ENCODE measurements at places on chromosomes 2 and 18.
A peak's percentile ranks its signal among the peaks of the same experiment; 100 is the strongest.

GRCh38 chr18:59056706-59057492, 82.8 kb upstream of the SEC11C start:
- no peak for DNase-seq

DNA sequence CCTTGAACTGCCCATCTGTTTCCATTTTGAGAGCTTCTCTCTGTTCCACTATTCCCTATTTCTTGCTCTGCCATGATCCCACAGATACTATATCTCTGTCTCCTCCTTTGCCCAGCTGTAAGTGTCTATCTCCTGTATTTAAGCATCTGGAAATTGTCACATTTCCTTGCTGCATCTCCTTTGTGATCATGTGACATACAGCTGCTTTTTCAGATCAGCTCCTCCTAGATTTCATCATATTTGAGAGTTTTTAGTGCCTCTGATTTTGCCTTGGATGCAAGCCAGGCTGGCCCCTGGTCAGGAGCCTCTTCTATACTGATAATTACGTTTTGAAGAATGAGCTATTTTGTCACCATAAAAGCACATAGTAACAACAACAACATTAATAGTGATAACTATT, 131.7 kb upstream of the TNP1 start:
- no peak for DNase-seq

DNA sequence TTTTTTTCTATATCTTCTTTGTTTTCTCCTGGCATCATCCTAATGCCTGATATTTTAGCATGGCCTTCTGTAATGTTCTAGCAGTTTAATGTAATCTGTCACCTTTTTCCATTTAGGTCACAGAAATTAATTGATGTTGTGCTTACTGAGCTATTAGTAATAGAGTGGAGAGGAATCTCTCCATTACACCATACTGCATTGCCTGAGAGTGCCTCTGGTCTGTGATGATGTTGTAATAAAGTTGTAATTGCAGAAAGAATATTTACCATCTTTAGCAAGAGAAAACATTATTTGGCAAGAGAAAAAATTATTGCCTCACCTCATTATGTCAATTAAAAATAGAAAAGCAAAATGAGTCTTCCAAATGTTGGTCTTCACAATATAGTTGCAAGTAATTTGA, 213.2 kb downstream of the KCNJ3 start:
- no peak for DNase-seq

GRCh38 chr2:121387591-121388325, 102.8 kb upstream of the TFCP2L1 start:
- DNase-seq, result no peak

DNA sequence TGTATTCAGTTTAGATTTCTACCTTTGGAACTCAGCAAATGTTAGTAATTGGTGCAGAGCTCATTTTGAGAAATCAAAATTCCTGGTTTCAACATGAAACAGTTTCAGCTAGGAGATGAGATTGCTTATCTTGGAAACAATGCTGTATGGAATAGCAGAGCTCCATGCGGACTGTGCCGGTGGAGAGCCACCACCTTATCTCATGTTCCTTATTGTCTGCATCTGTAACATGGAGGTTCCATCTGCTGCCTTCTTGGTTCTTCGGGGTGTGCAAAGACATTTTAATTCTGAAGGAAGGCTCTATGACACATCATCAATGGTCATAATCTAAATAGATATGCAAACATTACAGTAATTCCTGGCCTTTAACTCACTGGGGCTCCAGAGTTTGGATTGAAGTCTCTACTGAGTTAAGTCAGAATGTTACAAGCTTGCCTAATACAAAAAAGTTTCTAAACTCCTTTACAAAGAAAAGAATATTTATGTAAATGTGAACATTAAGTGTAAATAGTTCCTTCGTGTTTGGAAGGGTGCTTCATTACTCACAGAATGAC, 65.3 kb downstream of the PRKRA start:
- DNase-seq, result no peak

GRCh38 chr18:677951-678381, 20.5 kb downstream of the TYMS start:
- no peak for DNase-seq

- no peak for DNase-seq
Observed at GRCh38 chr18:23377669-23378301, 75.3 kb upstream of the RIOK3 start.

- DNase-seq, result no peak
Observed at GRCh38 chr2:182542501-182543258, 115.8 kb upstream of the PDE1A start.

DNA sequence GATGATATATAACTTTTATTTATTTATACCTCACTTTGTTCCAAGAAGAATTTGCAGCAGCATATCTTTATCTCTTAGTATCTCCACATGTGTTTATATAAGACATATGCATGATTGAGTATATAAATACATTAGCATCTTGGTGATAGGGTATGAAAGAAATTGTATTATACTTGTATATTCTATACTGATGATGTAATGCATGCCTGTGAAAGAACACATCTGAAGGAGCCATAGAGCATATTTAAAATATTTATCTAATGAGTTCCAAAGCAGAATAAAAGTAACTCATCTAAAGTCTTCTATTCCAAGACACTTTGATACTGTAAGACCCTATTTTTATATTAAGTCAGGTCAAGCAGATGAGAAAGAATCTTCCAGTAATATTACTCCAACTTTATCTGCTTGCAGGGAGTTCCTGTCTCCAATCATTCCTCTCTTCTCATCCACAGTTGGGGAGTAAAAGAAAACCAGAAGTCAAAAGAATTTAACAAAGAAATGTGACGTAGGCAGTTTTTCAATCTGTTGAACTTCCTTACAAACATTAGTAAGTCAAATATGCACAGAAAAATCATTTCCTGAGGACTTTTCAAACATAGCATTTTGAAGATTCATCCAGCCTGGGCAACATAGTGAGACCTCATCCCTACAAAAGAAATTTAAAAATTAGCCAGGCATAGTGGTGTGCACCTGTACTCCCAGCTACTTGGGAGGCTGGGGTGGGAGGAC, 76.7 kb downstream of the DTNB start:
- DNase-seq, result no peak

- no peak for DNase-seq
Observed at GRCh38 chr2:219414857-219415256, 3.3 kb upstream of the DES start.

GRCh38 chr2:227125506-227125905, 38.5 kb downstream of the COL4A4 start:
- no peak for DNase-seq

DNA sequence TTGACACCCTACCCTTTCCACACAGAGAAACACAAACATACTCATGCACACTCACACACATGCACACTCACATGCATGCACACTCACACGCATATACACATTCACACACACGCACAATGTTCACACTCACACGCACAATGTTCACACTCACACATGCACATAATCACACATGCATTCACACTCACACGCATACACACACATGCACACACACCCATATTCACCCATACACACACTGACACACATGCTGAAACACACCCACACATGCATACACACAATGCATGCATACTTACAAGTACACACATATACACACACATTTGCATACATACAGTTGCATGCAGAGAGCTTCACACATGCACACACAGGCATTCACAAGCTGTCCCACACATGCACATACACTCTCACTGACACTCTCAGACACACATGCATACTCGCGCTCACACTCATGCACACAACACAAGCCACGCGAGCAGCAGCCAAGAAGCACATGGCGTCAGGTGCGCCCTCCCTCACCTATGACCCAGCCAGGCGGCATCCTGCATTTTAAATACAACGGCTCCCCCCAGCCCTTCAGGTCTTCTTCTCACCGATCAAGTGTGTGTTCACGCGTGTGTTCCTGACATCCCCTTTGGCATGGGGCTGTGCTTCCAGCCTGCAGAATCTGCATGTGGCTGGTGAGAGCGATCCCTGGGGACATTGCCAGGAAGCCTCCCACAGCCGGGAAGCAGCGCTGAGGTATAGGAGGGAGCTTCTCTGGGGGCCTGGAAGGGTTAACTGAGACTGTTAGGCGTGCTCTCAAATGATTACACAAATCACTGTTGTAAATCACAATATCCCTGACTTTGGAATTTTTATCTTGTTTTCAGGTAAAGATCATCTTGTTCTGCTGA, 195.1 kb downstream of the RTP5 start:
- no peak for DNase-seq

- no peak for DNase-seq
Observed at GRCh38 chr2:210475706-210476105, 853 bp downstream of the LANCL1 start.

DNA sequence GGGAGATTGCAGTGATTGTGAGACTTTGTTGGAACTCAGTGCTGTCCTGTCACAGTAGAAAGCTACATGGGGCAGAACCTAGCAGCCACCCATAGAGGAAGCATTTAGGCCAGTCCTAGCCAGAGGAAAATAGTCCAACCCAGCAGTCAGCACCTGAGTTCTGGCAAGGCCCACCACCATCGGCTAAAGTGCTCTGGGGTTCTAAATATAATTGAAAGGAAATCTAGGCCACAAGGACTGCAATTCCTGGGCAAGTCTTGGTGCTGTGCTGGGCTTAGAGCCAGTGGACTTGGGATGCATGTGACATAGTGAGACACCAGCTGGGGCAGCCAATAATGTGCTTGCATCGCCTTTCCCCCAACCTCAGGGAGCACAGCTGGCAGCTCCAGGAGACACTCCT, 28.9 kb upstream of the ACTR2 start:
- DNase-seq, result no peak

GRCh38 chr2:135944625-135945024, 40.8 kb downstream of the DARS1 start:
- DNase-seq, result no peak

GRCh38 chr18:48565105-48565504, 26.3 kb downstream of the CTIF start:
- DNase-seq, result no peak

DNA sequence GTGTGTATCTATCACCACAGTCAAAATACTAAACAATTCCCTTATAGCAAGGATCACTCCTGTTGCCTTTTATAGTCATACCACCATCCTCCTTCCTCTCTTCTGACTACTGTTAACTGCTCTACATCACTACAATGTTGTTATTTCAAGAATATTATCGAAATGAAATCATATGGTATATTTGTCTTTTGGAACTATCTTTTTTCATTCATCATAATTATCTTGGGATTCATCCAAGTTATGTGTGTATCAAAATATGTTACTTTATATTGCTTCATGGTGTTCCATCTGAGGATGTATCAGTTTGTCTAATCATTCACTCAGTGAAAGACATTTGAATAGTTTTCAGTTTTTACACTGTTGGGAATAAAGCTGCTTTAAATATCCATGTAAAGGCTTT, 1423.0 kb upstream of the PIK3C3 start:
- DNase-seq, result no peak

GRCh38 chr2:26493566-26493965, 15.6 kb upstream of the OTOF start:
- no peak for DNase-seq

DNA sequence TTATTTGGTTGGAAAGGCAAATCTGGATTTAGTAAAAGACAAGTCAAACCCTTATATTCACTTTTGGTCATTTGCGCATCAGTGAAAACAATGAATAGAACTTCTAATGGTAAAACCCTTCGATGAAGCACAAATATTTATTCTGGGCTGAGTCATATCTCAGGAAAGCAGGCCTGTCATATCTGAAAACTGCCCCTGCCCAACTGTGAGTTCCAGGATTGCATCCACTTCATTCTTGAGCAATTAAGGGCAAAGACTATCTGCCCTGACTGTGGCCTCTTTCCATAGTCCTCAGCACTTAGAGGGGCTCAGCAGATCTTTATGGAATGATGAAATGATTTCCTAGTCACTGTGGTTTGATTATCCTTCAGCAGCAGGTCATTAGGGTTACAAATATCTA, 795.2 kb upstream of the ID2 start:
- no peak for DNase-seq

- no peak for DNase-seq
Observed at GRCh38 chr2:224039080-224039769, at the start of gene SERPINE2. TSS of gene SERPINE2 (minus strand) at chr2:224039286. CDS start at chr2:224001900, 37,386 bp downstream.

DNA sequence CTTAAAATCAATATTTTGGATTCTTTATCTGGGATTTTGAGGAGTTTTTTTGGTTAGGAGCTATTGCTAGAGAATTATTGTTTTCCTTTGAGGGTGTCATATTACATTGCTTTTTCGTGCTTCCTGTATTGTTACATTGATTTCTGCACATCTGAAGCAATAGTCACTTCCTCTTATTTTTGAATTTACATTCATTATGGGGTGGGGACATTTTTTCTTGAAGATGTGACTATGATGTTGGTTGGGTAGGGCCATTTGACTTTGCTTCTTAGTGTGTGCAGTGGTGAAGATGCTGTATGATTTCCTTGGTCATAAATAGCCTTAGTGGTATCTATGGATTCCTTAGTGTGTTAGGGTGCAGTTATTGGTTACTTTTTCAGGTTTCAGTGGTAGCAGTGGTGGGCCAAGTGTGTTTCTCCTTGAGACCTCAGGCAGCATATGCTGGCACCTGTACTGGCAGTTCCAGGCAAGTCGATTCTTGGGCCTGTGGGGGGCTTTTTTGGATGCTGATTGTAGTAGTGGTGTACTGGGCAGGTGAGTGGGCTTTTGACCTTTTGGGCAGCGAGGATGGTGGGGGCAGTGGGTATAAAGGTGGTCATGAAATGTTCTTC, 61.8 kb downstream of the ARHGAP25 start:
- DNase-seq, result peak; percentile 69

DNA sequence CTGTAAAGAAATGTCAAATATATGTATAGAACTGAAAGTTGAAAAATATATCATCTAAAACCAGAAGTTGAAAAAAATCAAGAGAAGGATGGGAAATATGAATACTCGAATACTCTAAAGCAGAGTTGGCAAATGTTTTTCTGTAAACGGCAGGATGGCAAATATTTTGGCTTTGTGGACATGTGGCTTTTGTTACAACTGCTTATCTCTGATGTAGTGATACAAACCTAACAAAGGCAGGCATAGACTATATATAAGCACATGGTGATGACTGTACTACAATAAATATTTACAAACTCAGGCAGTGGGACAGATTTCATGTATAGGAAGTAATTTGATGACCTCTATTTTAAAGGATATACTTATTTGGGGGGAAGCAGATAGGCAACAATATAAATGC, 224.6 kb upstream of the LRRTM4 start:
- DNase-seq, result no peak

GRCh38 chr2:33047939-33048338, 101.2 kb downstream of the LTBP1 start:
- no peak for DNase-seq

DNA sequence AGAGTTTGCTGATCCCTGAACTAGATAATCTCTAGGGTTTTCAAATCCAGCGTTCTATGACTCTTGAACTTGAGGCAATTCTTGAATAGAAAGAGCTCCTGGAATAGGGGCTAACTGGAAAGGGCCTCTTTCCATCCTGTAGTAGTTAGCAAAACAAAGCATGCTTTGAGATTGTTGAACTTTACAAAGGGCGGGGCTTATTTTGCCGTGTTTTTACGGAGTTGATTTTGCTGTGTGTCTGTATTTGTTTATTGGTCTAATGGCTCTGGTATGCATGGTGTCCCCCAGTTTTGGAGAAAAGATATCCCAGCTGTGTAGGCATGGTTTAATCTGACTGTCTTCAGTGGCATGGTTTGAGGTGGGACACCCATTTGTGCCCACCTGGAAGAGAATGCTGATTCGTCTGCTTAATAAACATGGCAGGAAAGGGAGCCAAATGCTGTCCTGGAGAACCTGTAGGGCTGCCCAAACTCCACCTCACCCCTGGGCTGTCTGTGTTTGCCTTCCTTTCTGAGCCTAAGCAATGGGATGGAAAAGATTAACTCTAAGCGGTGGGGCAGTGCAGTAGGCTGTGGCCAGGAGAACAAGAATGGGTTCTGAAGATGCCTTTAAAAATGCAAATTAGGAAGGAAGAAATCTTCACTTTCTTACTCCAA, 74.1 kb upstream of the FOSL2 start:
- no peak for DNase-seq

GRCh38 chr2:3913166-3913565, 209.8 kb downstream of the DCDC2C start:
- DNase-seq, result no peak

- DNase-seq, result no peak
Observed at GRCh38 chr2:175575346-175576258, 394.1 kb upstream of the ATP5MC3 start.
